NCI-H748 treated with DMSO at 0.1 percent for 48 hours (cell line): ENCODE measurements at places on chromosomes 4 and X.

DNA sequence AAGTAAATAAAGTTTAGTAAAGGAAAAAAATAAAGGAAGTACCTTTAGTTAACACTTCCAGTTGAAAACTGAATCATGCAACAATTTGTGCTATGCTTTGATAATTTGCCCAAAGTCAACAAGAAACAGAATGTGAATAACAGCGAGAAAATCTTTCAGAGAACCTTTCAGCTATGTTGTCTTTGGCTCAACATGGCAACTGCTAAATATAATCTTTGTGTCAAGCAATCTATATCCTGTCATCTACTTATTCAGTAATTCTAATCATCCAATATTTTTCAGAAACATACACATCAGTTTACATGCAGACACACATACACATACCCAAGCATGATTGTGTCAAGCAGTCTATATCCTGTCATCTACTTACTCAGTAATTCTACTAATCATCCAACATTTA, 136.0 kb upstream of the PABPC4L start:
- DNase-seq, result no peak

- peak; percentile 58 for DNase-seq
These were observed 21.4 kb downstream of the MAOB start for GRCh38 chrX:43860646-43861370.

DNA sequence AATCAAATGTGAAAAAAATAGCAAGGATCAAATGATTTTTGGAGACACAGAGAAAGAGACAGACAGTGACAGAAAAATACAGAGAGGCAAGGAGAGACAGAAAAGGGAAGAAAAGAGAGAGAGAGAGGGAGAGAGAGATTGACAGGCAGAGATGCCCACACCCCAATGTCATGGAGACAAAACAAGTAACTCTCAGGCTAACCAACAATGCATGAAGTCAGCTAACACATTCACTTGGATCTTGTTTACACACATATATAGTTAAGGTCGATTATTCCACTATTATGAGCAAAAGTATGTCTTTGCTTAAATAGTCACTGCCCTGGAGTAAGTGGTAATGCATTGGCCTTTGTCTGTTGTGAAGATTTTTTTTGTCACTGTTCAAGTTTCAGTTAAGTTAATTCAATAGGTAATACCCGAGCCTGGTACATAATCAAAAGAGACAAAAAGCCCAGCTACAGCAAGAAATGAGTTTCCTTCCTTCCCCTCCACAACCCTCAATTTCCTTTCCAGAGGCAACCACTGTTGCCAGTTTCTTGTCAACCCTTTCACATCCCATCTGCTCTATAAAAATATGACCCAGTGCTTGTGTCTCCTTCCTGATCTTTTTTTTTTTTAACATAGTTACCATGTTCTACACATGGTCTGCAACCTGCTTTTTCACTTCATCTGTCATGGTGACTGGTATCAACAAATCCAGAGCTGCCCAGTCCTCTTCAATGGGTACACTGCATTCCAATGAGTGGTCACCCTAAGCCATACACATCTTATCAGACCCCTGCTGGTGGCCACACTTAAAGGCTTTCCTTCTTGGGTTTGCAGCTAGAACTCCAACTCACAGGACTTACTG, 52.1 kb downstream of the PROM1 start:
- no peak for DNase-seq

DNA sequence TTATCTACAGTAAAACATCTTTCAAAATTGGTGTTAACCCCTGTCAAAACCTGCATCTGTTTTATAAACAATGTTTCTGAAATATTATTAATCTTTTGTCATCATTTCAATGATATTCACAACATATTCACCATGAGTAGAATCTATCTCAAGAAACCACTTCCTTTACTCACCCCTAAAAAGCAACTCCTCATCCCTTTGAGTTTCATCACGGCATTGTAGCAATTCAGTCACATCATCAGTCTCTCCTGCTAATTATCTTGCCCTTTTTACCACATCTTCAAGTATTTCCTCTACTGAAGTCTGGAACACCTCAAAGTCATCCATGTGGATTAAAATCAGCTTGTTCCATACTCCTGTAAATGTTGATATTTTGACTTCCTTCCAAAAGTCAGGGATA, 415.3 kb upstream of the TECRL start:
- DNase-seq, result no peak

- no peak for DNase-seq
These were observed 400.5 kb downstream of the PDGFC start for GRCh38 chr4:156571146-156571545.

- no peak for DNase-seq
These were observed 117.0 kb upstream of the HS3ST1 start for GRCh38 chr4:11545651-11546050.

DNA sequence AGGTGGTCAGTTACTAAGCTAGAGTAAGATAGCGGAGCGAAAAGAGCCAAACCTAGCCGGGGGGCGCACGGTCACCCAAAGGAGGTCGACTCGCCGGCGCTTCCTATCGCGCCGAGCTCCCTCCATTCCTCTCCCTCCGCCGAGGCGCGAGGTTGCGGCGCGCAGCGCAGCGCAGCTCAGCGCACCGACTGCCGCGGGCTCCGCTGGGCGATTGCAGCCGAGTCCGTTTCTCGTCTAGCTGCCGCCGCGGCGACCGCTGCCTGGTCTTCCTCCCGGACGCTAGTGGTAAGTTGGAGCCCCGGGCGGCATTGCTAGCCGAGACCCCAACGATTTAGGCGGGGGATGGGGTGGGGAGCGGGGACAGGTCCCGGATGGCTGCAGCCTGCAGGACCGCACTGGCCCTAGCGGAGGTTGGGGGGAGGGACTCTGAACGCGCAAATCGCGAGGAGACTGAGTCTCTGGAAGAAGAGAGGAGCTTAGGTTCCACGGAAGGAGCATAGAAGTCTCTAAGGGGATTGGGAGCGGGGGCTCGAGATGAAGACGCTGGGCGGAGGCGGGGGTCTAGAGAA, 573 bp downstream of the HTR2C start:
- DNase-seq, result no peak

- DNase-seq, result peak; percentile 21
These were observed 49.8 kb downstream of the TBCK start for GRCh38 chr4:106266201-106266600.

DNA sequence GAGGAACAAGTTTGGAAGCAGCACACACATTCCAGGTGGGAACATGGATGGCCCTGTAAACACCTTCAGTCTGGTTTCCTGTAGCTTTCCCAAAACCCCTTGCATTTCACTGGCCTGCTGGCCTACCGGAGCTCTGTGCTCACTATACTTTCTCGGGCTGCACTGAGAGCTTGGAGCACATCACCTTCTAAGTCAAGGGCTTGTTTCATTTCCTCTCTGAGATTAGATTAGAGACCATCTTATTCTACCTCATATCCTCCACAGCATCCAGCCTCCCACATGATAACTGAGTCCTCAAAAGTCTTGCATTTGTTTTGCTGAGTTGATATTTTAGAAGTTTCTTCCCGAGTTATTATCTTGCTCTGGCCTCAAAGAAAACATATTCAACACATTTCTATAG, 147.7 kb downstream of the RASL11B start:
- DNase-seq, result no peak

DNA sequence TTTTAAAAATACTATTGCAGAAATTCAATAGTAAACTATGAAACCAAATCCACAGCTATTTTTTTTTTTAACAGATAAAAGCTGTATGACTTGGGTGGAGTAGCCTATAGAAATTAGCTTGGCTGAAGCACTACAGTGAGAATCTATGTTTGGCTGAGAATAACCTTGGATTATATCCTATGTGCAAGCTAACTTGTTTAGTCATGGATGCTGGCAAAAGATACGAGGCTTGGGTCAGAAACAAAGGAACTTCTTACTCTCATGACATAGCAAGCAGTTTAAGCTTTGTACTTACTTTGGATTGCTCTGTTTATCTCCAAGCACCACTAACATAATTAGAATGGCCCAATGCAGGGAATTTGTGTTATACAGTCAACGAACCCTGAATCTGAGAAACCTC, 119.2 kb upstream of the GRID2 start:
- no peak for DNase-seq

DNA sequence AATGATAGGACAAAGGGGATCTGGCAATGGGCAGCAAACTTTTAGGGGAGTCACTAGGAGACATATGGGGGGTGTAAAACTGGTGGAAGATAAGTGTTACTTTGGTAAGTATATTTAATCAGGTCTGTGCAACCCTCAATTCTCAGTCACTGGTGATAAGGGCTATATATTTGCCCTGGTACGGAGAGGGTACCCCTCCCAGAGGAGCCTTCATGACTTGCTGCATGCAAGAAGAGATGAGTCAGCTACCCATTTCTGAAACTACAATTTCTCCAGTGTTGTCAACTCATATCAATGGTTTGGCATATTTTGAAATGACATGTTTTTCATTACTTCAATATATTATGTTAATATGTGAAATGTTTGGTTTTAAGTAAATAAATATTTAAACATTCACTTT, 14.3 kb downstream of the SMARCAD1 start:
- DNase-seq, result no peak
